Kidney capillary endothelial cell (primary cell): ENCODE measurements at places on chromosomes 2 and 18.
A peak's percentile ranks its signal among the peaks of the same experiment; 100 is the strongest.

DNA sequence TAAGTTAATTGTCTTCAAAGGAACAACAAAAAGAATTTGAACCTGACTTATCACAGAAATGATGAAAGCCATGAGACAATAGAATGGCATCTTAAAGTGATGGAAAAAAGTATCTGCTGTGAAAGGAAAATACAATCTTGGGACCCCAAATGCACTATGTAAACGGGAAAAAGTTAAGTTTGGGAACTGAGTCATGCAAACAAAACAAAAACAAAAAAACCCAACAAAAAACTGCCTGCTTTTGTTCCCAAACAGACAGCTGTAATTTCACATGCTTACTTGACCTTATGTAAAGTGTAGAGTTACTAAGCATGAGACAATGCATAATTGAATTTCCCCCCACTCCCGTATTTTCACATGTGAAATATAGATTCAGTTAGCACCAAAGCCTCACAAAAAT lies 122.1 kb upstream of the RBMS1 start:
- DNase-seq = no peak

DNA sequence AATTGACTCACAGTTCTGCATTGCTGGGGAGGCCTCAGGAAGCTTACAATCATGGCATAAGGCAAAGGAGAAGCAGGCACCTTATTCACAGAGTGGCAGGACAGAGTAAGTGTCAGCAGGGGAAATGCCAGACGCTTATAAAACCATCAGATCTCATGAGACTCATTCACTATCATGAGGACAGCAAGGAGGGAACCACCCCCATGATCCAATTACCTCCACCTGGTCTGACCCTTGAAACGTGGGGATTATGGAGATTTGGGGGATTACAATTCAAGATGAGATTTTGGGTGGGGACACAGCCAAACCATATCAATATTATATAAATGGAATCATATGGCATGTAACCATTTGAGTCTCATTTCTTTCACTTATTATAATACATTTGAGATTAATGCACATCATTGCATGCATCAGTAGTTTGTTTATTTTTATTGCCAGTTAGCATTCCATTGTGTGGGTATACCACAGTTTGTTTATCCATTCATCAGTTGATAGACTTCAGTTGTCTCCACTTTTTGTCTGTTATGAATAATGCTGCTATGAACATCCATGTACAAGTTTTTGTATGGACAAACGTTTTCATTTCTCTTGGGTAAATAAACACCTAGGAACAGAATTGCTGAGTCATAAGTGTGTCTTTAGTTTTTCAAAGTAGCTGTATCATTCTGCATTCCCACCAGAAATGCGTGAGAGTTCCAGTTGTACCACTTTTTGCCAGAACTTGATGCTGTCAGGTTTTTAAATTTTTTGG lies 5.8 kb upstream of the SRBD1 start:
- no peak for DNase-seq

DNA sequence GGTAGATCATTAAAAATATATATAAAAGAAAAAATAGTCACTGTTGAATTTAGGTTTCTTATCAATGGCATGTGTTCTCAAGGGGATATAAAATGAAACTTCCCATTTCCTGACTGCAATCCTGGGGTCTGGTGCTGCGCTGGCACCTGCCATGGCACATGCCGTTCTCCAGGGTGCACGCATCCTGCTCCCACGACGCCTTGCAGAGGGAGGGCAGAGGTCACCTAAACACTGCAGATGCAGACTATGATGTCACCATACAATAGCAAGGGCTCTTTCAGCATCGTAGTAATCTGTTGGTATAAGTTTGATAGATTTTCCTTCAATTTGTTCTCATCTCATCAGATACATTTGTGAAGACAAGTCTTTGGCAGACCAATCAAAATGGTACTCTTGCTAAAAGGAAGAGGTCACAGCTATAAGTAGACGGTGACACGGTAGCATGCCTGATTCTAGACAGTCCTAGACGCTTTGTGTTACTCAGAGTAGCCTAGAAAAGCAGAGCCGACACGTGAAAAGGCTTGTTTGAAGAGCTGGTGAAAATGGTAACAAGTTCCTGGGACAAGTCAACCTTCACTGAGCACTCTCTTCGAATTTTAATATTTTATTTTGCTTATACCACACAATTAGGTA lies 761.4 kb downstream of the DCDC2C start:
- no peak for DNase-seq

DNA sequence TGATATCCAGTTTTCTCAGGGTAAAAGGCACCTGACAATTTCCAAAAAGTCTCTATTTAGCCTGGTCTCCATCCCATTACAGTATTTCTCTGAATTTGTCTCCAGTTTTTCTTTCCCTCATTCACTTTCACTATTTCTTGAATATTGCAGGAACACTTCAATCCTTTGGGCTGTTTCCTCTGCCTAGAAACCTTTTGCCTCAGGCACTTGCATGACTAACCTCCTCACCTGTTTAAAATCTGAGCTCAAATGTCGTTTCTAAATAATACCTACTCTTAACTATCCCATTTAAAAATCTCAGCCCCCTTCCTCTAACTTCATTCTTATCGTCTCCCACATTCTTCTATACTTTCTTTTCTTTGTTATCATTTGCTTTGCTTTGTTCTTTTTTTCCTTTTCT lies 9.0 kb downstream of the SCN2A start:
- no peak for DNase-seq

GRCh38 chr2:133171393-133172004 lies 396.8 kb downstream of the NCKAP5 start:
- peak; percentile 70 for DNase-seq

DNA sequence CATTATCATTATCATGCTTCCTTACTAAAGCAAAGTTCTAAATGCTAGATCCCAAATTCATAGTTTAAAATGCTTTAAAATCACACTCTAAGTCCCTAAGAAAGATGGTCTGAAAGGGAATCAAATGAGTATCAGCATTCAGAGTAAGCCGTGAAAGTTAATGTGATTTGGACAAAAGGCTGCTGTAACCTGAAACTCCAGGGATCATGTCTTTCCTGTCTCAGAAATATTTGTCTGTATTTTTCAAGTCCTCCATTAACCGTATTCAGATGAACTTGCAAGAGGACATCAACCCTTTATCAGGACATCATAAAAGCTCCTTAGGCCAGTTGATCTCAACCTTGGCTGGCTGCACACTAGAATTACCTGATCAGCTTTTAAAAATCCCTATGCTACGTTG lies 324.3 kb upstream of the PKDCC start:
- no peak for DNase-seq

- DNase-seq = no peak
Observed at GRCh38 chr2:148607566-148607965, 37.0 kb upstream of the EPC2 start.

DNA sequence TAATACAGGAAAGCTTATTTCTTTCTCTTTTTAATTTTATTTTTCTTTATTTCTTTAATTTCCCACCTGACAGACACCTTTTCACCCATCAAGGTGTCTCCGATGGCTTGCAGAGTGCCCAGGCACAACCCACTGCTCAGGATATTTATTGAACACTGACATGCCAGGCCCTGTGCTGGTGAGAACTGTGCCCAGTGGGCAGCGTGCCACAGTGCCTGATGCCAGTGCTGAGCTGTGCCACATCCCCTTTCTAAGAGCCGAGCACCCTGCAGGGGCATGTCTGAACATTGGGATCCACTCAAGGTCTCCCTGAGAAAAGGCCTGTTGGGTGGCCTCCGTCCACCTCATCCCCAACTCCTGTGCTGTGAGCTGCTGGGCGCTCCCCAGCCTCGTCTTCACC lies 158.6 kb upstream of the RAB6C start:
- DNase-seq = no peak

DNA sequence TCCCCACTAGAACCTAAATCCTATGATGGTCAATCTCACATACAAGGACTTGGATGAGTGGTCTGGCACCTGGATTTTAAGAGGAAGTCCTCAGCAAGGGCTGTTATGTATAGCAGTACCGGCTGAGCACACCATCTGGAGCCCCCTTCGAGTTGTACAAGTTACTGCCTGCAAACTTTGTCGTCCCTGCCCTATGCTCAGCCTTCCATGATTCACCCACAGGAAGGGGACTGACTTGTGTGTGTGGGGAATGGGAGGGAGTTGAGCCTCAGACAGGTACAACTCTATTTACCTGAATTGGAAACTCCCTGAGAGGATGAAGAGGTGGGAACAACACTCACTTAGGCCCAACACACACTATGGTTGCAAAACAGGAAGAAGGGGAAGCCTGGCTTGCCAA lies 186.6 kb downstream of the MYO5B start:
- DNase-seq = no peak

GRCh38 chr2:39703181-39703872 lies 37.6 kb downstream of the TMEM178A start:
- DNase-seq = no peak

GRCh38 chr2:148512501-148512900 lies 132.1 kb upstream of the EPC2 start:
- DNase-seq = no peak

DNA sequence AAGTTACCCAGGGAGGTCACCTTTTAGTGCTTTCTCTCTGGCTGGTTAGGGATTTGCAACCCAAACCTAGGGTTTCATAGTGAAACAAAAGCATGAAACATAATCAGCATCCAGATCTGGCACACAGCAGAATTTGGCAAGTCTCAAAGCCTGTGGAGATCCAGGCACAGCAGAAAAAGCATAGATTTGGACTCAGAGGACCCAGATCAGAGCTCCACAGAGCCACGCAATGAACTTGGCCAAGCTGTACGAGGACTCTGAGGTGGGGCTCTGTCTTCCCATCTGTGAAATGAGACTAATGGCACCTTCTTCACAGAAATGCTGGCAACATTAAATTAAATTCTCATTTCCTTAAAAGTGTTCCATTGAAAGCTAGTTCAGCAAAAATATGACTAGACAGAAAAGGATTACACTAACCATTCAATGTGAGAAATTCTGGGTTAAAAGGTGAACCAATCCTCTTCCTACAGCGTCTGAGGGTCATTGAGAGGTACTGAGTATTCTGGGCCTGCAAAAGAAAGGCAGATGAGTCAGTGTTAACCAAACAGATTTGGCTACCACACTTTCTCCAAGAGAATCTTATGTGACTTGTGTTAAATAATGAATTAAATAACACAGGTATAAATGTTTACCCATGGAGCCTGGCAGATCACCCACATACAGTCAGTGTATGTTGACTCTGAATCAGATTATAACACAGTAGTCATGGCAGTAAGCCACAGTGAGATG lies 266.3 kb downstream of the MREG start:
- DNase-seq = no peak

DNA sequence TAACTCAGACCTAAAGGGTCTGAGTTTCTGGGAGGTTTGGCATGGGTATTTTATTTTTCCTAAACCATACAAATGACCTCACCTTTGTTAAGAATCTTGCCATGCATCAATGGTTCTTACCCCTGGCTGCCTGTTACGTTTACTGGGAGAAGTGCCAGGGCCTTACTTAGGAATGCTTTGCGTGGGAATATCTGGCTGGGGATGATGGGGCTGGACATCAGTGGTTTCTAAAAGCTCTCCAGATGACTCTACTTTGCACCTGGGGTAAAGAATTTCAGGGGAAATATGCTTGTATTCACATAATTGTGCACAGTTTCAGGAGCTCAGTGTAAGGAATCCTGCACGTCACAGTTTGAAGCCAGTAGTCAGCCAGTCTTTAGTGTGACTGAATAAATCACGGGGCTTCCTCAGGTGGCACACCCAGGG lies 18.2 kb upstream of the DAW1 start:
- no peak for DNase-seq

DNA sequence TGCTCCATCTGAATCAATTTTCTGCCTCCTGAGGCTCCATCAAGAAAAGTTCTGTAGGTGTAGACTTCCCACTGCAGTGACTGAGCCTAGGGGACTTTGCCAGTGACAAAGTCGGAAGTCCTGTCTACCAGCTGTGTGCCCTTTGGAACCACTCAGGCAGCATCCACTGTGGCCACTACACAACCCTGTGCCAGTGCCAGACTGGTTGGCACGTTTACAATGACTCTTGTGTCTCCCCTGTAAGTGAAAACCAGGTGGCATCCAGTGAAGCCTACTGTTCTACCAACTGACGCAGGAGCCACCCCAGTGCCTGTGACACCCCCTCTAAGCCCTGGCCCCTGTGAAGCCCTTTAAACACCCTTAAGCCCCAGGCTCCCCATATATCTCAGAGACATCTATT lies 132.1 kb upstream of the SERPINE2 start:
- no peak for DNase-seq

GRCh38 chr2:176976736-176977685 lies 235.6 kb upstream of the HNRNPA3 start:
- DNase-seq = no peak

- no peak for DNase-seq
Observed at GRCh38 chr2:177328056-177328455, 63.5 kb upstream of the NFE2L2 start.

GRCh38 chr2:99984799-99985515 lies 157.4 kb downstream of the AFF3 start:
- no peak for DNase-seq

DNA sequence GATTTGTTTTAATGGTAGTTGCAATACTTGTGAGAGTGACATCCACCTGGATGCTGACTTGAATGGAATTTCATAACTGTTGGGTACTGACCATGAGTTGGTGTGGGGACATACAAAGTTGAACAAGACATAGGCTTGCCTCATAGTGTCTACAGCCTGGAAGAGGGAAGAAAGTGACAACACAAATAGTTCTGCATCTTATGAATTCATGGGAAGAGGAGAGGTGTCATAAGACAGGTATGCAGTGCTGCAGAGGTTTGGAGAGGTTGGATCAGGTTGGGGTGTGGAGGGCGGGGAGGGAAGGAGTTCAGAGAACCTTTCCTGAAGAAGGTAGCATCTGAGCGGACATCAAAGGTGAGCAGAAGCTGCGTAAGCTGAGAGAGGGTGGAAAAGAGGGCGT lies 44.0 kb downstream of the HRH4 start:
- DNase-seq = no peak

DNA sequence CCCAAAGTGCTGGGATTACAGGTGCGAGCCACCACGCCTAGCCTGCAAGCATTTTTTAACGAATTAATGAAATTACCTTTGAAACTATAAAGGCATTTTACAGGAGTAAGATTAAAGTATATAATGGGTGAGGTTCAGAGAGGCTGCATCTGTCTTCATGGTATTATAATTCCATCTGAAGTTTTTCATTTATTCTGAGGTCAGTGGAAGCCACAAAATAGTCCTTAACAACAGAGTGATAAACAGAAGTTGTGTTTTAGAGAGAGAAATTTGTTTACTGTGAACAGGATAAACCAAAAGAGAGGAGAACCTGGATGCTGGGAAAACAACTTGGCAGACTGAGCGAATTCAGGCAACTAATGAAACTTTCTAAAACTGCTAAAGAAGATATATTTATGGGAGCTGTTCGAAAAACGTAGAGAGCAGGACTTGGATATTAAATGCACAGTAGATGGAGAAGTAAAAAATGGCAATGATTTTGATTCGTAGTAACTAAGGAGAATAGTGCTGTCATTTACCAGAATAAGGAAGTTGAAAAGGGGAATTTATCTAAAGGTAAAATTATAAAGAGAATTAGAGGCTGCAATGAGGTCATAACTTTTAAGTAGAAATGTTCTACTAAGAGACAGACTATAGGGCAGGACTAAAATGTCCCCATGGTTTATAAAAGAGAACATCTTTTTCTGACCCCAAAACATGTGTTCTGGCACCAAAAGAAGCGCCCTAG lies 37.9 kb upstream of the ITGA4 start:
- DNase-seq = no peak

DNA sequence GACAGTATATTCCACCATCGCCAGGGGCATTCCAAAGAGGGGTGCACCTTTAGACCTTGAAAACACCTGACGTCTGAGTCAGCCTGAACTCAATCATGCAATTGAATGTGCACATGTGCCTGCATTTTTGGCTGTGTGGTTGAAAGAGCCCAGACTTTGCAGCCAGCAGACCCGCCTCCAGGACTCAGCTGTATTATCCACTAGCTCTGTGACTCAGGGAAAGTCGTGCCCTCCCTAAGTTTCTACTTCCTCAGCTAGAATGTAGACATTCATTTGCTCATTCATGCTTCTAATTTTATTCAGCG lies 94.2 kb downstream of the LRRC30 start:
- DNase-seq = peak; percentile 56
